ENCODE measurements at places on chromosomes 7 and 10.
A peak's percentile ranks its signal among the peaks of the same experiment; 100 is the strongest.

- no peak for DNase-seq
These were observed 263.1 kb upstream of the CXCL12 start for GRCh38 chr10:44647877-44648542.

DNA sequence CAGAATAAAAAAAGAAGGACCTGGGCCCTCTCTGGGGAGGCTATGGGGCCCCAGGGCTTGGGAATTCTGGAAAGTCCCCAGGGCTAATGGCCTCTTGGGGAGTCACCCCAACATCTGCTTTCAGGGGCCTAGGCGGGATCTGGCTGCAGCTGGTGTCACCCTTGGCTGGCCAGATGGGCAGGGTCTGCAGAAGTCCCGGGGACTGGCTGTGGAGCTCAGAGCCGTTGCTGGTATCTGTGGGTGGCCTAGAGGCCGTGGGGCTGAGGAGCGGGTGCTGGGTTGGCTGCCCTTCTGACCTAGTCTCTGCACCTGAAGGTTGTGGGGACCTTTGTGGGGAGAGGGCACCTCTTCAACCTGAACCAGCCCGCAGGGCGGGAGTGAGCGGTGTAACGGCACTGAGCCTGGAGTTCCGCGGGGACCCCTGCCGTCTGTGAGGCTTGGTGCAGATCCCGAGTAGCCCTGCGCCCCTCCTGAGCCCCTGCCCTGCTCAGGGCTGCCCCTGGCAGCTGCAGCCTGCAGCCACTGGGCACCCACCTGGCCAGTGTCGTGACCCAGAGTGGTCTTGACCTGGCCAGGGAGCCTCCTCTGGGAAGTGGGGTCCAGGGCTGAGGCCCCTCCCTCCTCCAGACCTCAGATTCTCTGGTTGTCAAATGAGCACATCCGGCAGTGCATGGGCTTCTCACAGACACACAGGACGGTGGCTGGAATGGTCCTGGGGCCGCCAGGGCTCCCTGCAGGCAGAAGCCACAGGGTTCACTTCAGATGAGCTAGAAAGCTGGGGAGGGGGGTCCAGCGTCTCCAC is 51.5 kb downstream of the UNCX start:
- DNase-seq: no peak

DNA sequence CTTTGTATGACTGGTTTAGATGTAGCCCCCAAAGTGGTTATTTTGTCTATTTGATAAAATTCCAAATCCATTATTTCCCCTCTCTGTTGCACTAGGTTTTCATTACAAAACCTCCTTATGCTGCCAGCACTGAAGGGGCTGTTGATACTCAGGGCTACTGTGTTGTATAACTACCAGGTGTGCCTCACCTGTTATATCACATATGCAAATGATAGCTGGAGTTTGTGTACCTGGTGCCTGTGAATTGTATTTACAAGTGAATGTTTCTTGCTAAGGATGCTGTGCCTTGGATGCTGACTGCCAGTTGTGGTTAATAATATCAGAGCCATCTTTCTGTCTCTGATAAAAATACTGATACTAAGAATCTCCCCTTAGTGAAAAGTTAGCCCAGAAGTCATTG is 84.8 kb upstream of the CCDC6 start:
- no peak for DNase-seq

GRCh38 chr10:69130251-69130650 is 6.3 kb downstream of the VPS26A start:
- DNase-seq: no peak

- no peak for DNase-seq
These were observed 116.3 kb downstream of the PLPP4 start for GRCh38 chr10:120573355-120573754.

DNA sequence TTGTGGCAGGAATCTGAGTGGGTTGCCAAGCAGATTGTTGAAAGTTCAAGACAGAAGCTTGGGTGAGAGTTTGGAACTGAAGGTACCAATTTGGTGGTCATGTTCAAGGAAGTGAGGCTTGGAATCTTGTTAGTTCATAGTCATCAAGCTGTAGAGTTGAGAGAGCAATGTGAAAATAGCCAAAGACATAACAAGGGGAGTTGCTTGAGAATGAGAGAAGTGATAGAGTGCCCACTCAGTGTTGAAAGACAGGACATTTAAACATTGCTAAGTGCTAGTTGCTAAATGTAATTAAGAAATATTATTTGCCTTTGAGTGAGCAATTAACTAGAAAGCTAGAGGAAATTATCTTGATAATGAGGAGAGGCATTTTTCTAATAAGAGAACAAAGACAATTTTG is 17.0 kb downstream of the ITGB8 start:
- DNase-seq: no peak

DNA sequence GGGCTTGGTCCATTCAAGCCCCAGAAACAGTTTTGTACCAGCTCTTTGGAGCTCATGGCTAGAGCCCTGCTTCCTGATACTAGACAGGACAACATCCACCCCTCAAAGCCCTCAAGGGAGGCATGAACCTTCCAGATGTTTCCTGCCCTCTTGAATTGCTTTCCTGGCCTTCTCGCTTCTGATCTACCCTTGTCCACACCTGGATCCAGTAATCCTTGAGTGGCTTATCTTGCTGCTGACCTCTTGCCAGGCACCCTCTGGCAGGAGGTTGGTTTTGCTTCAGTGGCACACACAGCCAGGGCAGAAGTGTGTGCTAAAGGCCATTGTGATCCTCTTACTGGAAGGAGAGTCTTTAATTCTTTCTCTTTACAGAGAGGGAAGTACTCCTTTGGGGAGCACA is 495.8 kb downstream of the PLXNA4 start:
- DNase-seq: no peak

- no peak for DNase-seq
These were observed 131.2 kb upstream of the UNC5B start for GRCh38 chr10:71081229-71081560.

GRCh38 chr7:123237-123636 is 69.1 kb upstream of the FAM20C start:
- no peak for DNase-seq

DNA sequence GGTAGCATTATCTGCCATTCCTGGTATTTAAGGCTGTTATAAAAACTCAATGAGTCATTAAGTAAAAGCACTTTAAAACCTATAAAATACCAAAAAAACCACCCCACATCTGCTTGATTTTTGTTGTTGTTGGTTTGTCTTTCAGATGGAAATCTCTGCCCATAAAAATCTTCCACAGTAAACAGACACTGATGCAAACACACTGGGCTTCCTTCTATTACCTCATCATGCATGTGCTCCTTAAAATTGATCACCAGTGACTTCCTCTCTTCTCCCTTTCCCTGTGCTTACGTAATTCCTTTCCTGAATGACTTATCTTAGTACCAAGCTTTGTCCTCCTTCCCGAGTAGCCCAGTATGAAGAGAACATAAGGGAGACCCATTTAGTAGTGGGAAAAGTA is 167.2 kb downstream of the EVX1 start:
- no peak for DNase-seq

DNA sequence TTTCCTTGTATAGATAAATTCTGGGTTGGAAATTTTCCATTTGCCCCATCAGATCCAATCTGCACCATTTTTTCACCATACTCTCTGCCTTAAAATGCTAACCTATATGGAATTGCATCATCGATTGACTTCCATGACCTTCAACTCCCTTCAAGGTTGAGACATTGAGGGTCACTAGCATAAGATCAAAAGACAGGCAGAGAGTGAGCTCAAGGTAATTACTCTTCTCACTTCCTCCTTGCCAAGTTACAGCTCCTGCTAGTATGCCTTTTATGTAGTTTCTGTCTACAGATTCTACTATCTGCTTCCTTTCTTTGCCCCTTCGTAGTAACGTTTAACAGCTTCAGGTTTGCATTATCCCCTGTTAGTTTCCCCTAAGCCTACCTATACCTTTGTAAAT is 1127.7 kb upstream of the LRRTM3 start:
- no peak for DNase-seq

DNA sequence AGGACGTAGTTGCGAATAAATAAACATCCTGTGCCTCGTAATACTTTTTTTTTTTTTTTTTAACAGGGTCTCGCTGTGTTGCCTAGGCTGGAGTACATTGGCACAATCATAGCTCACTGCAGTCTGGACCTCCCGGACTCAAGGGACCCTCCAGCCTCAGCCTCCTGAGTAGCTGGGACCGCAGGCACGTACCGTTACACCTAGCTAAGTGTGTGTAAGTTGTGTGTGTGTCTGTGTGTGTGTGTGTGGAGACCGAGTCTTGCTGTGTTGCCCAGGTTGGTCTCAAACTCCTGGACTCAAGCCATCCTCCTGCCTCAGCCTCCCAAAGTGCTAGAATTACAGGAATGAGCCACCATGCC is 573 bp upstream of the PON2 start:
- no peak for DNase-seq

GRCh38 chr7:47815867-47816266 is 132.4 kb downstream of the PKD1L1 start:
- no peak for DNase-seq

DNA sequence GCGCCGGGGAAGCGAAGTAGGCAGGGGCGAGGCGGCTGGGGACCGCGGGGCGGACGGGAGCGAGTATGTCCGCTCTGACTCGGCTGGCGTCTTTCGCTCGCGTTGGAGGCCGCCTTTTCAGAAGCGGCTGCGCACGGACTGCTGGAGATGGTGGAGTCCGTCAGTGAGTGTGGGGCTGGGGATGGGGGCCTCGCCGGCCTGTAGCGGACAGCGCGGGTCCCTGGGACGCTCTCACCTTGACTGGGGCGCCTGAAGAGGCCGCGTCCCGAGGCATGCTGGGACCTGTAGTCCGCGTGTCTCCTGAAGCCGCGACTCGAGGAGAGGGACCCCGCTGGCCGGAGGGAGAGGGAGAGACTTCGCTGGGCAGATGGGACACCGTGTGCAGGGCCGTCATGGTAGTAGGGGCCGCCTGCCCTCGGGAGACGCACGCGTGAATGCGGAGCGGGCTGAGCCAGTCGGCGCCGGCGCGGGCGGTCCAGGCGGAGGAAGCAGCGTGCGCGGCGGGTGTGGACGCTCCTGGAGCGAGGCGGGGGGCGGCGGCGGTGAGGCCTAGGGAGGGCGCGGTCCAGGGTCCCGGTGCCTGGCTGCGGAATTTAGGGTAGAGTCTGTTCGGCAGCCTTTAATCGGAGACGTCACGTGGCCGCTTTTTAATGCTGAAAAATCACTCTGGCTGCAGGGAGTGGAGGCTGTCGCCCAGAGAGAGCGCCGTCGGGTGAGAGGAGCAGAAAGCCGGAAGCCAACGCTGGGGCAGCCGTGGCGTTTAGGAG is at the start of gene NDUFB2:
NDUFB2 (plus strand) TSS at position 29 of the 767 bp plus-strand sequence; CDS start at position 66, 37 bp downstream.
- DNase-seq: peak; percentile 57

DNA sequence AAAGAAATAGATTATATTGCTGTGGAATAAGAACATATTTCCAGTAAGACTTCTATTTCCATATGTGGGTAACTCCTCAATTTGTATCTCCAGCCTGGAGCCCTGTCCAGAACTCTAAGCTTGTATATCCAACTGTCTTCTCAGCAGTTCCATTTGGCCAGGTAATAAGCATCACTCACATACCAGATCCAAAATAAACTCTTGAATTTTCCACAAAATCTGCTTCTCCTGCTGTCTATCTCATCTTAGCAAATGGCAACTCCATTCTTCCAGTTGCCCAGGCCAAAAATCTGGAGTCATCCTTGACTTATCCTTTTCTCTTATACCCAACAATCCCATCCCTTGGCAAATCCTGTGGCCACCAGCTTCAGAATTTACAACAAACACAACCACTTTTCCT is 325.8 kb downstream of the CAMK1D start:
- no peak for DNase-seq

DNA sequence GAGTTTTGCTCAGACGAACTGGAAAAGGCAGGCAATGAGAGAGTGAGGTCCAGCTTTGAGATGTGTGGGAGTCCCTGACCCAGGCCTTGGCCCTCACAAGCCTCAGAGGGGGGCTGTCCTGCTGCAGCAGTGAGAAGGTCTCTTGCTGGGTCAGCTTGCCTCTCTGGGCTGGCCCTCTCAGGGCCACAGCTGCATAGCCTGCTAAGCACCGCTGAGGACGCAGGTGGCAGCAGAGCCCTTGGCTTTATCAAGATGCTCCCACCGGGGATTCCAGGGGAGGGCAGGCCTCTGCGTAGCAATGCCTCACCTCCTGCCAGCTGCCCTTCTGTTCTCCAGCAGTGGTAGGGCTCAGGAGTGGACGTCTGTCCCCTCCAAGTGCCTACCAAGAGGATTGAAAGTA is 128.7 kb downstream of the COBL start:
- DNase-seq: no peak

DNA sequence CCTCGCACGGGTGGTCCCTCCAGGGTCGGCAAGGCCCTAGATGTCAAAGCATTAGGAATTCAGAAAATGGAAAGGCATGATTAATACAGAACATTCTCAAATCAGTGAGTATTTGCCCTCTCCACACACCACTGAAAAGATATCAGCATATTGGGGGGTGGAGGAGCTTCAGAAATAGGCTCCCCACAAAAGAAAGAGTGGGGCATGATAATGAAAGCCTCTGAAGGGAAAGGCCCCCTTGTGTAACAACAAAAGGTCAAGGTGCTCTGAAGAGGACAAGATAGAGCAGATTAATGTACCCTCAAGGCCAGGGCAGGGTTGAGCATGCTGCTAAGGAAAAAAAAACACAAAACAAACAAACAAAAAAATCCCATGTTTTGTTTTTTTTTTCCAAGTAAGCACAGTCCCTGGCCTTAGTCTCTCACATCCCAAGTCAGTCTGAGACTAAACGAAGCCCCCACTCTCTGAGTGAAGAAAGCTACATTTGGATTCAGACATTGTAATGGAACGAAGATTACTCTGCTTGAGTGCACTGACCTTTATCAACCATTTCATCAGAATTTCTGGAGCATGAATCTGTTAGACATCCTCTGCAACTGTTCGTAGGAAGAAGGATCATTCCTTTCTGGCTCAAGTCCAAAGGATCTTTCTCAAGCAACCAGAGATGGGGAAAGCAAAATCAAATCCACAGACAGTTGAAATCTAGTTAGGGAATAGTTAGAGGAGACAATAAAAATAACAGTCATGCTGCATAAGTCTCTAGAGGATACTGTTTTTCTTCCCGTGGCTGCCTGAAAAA is 27.4 kb upstream of the DGKI start:
- no peak for DNase-seq

DNA sequence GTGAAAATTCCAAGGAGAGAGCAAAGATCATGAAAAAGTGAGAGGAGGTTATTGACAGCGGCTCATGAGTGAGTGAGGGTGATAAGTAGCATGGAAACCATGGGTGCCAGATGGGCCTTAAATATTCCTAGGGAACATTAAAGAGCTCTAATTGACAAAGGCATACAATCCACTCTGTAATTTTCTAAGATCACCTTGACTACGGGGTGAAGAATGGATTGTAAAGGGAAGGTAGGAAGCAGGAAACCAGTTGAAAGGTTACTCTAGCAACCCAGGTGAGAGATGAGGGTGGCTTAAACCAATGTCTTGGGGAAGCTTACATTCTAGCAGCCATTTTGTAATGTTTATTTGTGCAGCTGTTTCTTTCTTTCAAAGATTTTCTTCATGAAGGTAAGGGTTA is 75.7 kb downstream of the RSU1 start:
- DNase-seq: no peak

- no peak for DNase-seq
These were observed 122.5 kb upstream of the KLF6 start for GRCh38 chr10:3907514-3907913.

GRCh38 chr10:116741391-116742351 is 695 bp downstream of the HSPA12A start:
- DNase-seq: no peak

- no peak for DNase-seq
These were observed 293.3 kb downstream of the USP6NL start for GRCh38 chr10:11317936-11318670.

Data from stimulated activated CD4-positive, alpha-beta T cell treated with anti-CD3 and anti-CD28 coated beads, Interleukin-12 subunit alpha, Interleukin-12 subunit beta, amount 100 ng/mL, for 24 hours (primary cell).